ENCODE measurements at places on chromosomes 11 and 22.
A peak's percentile ranks its signal among the peaks of the same experiment; 100 is the strongest.

DNA sequence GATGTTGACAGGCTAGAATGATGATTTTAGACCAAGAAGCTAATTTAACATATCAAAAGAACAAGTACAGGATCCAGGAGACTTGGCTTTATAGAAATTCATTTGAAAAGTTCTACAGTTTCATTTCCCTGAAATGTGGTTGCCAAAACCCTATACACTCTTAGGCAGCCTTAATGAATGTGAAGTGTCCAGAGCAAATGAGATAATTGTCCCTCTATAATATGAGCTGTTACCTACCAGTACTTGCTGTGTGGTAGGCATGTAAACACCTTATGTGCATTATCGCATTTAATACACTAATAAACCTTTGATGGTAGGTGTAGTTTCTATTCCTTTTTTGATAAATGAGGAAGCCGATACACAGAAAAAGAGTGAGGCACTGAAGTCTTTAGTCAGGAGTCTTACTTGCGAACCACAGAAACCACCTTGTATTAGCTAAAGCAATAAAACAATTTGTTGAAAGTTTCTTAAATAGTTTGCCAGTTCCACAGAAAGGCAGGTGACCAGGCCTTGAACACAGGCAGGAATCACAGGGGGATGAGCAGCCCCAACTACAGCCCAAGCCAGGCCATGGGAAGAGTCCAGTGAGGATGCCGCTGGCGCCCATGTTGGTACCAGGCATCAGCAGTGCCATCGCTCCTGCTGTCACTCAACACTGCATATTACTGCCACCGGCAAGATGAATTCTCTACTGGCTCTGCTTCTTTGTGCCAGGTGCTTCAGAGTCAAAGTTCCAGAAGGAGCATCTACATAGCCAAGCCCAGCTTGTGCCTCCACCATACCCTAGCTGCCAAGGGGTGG is 81.7 kb downstream of the SWAP70 start:
- no peak for DNase-seq

DNA sequence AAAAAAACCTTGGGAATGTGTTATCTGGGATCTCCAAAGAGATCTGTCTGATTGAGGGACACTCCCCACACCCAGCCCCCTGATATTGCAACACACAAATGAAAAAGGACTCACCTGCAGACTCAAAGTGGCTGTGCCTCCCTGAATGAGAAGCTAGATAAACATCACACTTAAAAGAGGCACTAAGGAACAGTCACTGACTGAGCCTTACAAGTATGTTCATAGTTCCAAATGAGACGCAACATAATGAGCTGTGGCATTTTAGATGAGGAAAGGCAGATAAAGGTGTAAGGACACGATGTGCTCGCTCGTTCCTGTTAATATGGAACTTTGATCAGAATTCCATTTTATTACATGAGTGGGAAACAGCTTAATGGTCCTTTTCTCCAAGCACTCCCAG is 21.0 kb upstream of the CFAP300 start:
- DNase-seq = no peak

DNA sequence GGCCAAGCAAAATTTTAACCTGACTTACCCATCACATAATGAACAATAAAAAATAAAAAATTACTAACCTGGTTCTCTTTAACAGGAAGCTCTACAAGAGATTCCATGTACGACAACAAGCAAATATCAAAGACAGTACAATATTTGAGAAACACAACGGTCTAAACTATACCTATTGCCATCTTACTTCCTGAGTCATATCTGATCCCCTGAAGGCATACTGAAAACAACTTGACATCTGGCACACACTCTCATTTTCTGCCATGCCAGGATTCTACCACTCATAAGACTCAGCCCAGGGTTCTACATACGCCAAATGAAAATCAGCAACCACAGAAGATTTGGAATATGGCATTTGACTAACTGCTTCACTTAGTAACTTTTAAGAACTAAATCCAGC is 13.8 kb downstream of the DENND5A start:
- DNase-seq = no peak

- no peak for DNase-seq
Measured at GRCh38 chr11:44887636-44888035, 63.0 kb downstream of the TP53I11 start.

GRCh38 chr22:26139310-26139709 is 30.0 kb upstream of the SEZ6L start:
- DNase-seq = no peak

GRCh38 chr11:96188243-96189006 is 154.6 kb downstream of the MAML2 start:
- DNase-seq = peak; percentile 75

GRCh38 chr11:7654195-7654705 is 19.1 kb downstream of the CYB5R2 start:
- DNase-seq = no peak

- peak; percentile 91 for DNase-seq
Measured at GRCh38 chr11:67054346-67054835, 2.3 kb upstream of the RHOD start.

DNA sequence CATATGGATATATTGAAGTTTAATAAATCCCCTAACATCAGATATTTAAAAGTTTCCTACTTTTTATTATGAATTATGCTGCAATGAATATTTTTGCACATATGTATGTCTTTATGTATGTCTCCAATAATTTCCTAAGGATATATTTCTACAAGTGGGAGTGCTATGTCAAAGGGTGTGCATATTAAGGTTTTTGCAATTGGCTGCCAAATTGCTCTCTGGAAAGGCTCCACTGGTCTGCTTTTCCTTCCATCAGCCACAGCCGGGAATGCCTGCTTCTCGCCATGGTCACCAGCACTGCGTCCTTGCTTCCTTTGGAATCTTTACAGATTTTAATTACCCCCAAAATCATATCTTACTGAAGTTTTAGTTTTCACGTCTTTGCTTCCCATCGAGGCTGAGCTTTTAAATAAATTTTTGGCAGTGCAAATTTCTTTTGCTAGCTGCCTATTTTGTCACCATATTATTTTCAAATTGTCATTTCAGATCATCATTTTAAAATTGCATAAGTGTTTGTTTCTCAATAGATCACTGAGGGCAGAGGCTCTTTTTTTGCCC is 221.7 kb downstream of the SNX19 start:
- DNase-seq = no peak
